ENCODE measurements at places on chromosomes 12 and 14.
A peak's percentile ranks its signal among the peaks of the same experiment; 100 is the strongest.

DNA sequence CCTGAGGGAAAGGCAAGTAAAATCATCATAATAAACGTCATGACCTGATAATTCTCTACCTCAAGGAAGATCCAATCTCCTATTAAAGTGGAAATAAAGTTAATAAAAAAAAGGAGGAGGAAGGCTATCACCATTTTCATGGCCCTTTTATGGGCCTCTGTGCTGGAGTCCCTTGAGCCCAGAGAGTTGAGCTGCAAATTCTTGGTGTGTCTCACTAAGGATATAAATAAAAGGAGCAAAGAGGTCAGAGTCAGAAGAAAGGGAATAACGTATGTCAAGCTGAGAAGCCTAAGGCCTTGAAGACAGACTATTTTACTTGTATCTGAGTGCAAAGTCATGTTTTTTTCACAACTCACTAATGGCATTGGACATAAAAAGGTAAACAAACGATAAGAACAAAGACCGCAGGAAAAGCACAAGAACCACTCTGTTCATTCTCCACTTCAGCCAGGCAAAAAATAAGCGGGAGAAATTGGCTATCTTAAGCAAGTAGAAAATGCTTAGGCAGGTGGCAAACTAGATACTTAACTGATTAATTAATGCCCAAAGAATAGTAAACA, 12.0 kb upstream of the SMIM10L1 start:
- DNase-seq = no peak

DNA sequence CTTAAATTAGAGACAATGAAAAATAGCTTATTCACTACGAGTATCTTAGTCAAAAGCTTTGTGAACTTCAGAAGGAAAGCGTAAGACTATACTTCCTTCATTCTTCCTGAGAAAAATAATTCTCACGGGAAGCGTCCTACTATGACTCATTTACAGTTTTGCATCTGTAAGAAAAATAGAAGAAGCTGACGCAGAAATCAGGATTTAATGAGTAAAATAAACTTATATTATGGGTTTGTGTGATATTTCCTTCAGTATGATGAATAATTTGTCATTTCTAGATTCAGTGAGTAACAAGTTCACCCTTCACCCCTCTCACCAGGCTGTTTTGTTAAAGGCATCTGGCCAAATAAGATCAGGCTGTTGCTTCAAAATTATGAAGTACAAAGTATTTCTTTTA, 17.8 kb upstream of the PDE3A start:
- no peak for DNase-seq

- DNase-seq = no peak
Measured at GRCh38 chr12:125029761-125030358, 35.4 kb upstream of the AACS start.

- no peak for DNase-seq
Measured at GRCh38 chr14:78104160-78104559, 66.0 kb upstream of the NRXN3 start.

- no peak for DNase-seq
Measured at GRCh38 chr14:63432888-63433552, 110.2 kb downstream of the PPP2R5E start.

DNA sequence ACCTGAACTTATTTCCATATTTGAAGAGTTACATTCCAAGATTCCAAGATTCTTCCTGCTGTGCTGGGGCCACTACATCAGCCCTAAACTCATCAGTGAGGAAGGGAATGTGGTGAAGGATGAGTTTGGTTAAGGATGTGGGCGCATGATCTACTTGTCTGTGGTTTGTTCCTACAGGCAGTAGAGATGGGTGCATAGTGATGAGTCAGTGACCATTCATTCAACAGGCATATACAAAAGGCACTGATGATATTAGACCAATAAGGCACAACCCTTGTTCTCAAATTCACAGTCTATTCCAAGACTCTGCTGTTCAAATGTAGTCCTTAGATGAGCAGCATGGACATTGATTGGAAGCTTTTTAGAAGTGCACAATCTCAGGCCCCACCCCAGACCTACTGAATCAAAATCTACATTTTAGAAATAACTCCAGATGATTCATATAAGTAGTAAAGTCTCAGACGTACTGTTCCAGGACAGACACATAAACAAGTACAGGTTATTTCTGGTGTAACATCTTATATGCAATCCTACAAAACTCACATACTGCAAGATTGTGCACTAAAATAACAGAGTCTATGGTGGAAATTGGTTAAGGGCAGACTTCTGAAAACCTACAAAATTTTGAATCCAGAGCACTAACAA, 47.7 kb upstream of the MAP3K9 start:
- DNase-seq = no peak

- DNase-seq = no peak
Measured at GRCh38 chr14:84988357-84988756, 541.6 kb upstream of the FLRT2 start.

DNA sequence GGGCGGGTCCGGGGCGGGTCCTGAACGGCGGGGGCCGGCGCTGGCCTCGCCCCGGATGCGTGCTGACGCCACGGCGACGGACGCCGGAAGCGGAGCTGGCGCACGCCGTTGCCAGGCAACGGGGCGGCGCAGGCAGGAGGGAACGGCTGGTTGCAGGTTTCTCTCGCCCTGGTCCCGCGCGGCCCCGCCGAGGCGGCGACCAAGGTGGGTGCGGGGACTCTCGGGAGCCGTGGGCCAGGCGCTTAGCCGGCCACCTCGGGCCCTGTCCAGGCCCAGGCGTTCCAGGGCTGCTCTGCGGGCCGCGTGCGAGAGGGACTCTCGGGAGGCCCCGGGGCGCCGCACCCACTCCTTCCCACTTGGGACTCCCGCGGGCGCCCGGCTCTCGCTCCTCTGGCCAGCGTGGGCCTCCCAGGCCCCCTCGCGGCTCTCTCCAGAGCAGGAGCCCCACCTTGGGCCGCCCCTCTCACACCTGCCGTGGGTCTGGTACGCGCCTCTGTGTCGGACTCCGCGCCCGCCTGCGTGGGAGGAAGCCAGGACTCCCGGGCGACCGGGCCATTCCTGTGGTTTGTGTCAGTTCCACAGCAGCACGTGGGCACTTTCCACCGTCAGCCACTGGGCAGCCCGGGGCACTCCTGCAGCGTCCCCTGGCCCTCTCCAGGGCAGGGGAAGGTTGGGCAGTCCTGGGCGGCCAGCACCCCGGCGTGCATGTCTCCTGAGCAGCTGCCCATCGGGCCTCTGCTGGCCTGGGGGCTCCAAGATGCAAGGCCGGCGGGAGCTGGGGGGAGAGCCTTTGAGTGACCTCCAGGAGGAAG, at the start of gene CLBA1:
Gene CLBA1, plus strand, starts transcription at position 114 of the 812 bp plus-strand sequence. Its CDS starts 644 bp downstream, at position 758.
- DNase-seq = peak; percentile 84

DNA sequence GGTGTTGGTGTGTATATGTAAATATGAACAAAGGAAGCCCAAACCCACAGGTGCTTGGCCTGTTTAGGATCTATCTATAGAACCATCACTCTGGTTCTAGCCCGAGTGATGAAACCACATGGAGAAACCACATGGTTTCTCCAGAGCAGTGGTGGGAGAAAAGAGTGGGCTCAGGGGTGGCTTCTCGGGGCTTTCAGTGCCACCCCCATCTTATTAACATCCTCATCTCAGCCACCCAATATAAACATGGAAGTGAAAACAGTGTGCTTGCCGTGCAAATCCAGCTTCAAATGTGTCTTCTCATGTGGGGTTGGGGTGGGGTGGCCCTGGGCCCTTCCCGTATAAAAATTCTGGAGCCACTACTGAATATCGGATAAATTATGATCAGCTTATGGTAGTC, 109.0 kb downstream of the STAB2 start:
- DNase-seq = no peak

GRCh38 chr14:72318648-72319047, 386.4 kb downstream of the RGS6 start:
- DNase-seq = no peak

GRCh38 chr12:108837239-108837638, 20.1 kb downstream of the SSH1 start:
- DNase-seq = no peak

DNA sequence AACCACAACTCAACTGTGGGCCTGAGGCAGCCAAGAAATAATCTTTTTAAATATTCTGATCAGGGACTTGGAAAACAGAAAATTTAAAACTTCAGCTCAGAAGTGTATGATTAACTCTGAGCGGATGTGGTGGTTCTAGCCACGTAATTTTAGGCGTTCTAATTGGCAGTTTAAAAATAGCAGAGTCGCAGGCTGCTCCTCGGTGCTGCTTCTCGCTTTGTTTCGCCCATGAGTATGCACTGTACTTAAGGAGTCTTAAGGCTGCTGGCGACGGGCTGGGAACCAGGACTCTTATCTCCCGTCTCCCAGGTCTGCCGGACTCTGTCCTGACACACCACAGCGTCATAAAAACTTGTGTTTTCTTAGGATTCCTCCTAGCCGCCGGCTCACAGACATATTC, 113.4 kb upstream of the PELI2 start:
- DNase-seq = no peak

GRCh38 chr14:75496755-75497154, 25.5 kb upstream of the BATF start:
- DNase-seq = no peak

GRCh38 chr12:117890644-117891043, 78.1 kb downstream of the KSR2 start:
- DNase-seq = no peak

- DNase-seq = no peak
Measured at GRCh38 chr14:22939684-22940083, 10.5 kb upstream of the PRMT5 start.

- no peak for DNase-seq
Measured at GRCh38 chr14:26791117-26791806, 193.4 kb upstream of the NOVA1 start.

- DNase-seq = no peak
Measured at GRCh38 chr12:128180166-128180565, 86.8 kb upstream of the TMEM132C start.

- DNase-seq = no peak
Measured at GRCh38 chr12:48197549-48197970, 5.5 kb downstream of the OR10AD1 start.

All from right renal cortex interstitium (tissue), 3 donors.